GOT3 (cell line): ENCODE measurements at places on chromosomes 3 and 15.
A peak's percentile ranks its signal among the peaks of the same experiment; 100 is the strongest.

DNA sequence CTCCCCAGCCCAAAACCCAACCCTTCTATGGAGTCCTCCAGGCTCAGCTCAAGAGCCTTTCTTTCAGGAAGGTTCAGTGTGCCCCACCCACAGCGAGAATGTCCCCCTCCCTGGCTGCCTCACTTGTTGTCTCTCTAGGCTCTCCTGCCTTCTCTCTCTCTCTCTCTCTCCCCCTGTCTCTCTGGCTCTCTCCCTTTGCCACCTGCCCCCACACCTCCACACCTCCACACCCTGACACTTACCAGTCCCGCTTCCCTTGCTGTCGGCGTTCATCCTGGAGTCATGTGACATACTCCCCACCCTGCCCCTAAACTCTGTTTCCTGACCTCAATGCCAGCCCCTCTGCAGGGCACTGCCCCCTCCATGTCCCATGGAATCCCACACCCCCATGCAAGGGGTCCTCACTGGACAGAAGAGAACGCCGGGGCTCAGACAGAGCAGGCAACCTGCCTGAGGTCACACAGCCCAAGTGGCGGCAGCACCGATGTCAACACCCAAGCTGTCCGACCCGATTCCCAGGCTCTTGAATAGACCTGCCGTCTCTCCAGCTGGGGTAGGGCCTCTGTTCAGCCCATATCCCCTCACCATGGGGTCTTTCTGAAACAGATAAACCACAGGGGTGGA, 28.5 kb upstream of the SLC6A6 start:
- no peak for DNase-seq

- DNase-seq = no peak
These were observed 35.6 kb upstream of the FLNB start for GRCh38 chr3:57972531-57973111.

DNA sequence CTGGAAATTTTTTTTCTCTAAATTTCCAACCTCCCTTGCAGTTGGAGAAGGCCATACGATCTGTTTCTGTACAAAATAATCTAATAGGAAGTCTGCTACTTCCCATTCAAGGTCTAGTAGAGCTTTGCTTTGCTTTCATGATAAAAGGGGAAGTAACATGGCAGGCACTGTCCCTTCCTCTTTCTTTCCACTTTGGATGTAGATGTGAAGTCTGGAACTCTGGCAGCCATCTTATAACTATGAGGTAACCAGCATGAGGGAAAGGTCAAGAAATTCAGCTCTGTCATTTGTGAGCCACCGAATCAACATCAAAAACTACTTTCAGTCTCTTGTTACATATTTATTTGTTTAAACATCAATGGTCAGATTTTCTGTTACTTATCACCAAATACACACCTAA, 156.3 kb downstream of the MTHFS start:
- no peak for DNase-seq

DNA sequence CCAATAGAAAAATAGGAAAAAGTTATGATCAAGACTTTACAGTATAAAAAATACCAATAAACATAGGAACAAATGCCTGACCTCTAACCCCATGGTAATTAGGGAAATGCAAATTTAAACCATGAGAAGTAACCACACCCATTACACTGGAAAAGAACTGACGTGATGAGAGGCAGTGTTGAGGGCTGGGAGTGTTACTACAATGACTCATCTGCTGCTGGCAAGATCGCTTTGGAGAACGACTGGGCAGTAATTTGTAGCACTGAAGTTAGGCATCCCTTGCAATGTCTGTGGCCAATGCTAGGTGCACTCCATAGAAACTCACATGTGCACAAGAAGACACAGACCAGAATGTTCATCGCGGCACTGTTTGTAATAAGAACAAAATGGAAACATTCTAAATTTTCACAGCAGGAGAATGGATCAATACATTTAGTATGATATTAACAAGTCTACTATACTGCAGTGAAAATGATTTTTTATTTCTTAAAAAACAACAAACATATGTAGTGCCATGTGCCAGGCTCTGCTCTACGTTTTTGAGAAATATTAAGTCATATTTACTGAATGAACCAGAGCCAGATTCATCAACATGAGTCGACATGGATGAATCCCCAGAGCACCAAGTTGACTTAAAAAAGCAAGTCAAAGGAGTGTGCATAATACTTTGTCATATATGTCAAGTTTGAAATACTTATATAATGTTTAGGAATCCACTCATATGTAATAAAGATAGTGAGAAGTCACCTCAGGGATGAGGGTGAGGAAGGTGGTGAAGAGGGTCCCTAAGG, 37.6 kb upstream of the EPHB3 start:
- DNase-seq = no peak

DNA sequence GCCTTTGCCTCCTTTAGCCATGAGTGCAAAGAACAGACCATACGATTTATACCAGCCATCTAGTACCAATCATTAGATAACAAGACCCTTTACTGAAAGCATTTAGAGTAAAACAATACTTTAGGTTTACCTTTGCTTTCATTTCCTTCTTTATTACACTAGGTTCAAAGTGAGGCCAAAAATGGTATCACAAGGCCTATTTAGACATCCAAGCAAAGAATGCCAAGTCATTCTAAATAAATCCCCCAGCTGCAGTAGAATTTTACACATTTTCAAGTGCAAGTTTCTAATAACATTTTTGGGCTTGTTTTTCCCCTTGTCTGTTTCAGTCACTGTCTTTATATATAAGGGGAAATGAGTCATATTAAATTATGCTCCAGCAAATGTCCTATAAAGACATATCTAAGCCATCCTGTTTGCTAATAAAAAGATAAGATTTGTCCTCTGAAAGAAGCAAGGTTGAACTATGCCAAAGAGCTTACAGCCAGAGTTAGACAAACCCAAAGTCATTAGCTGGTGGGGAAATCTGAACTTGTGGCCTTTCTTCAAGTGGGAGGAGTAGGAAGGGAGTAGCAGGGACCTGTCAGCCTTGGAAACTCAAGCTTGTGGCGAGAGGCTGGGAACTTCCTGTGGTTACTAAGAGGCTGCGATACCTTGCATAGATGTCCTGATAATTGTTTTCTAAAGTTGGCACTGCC, 232.7 kb downstream of the MECOM start:
- DNase-seq = no peak

DNA sequence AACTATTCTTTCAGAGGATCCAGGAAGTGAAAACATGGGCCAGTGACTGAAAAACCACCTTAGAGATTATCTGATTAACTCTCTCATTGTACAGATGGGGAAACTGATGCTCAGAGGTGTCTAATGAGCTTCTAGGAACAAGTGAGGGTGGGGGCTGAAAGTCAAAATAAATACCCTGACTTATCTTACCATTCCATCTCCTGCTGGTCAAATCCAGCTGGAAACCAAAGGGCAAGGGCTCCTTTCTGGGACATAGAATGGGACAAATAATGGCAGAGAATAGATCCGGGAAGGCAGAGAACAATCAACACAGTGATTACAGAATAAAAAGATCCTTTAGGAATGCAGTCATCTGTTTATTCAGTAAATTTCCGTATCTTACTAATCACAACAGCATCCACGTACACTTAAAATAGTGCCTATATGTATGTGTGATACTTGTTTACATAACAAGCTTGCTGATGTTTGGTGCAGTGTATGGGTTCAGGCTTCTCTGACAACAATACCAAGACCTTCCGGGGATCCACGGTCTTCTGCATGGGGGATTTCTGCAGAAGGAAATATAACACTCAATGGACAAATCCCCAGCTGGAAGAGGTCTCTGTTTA, 173.2 kb downstream of the THSD4 start:
- no peak for DNase-seq

GRCh38 chr15:91884606-91885005, 31.1 kb downstream of the SLCO3A1 start:
- no peak for DNase-seq

- no peak for DNase-seq
These were observed 336.9 kb downstream of the SLC9A9 start for GRCh38 chr3:143511174-143511879.

GRCh38 chr15:88191812-88192165, 64.8 kb downstream of the NTRK3 start:
- DNase-seq = no peak

DNA sequence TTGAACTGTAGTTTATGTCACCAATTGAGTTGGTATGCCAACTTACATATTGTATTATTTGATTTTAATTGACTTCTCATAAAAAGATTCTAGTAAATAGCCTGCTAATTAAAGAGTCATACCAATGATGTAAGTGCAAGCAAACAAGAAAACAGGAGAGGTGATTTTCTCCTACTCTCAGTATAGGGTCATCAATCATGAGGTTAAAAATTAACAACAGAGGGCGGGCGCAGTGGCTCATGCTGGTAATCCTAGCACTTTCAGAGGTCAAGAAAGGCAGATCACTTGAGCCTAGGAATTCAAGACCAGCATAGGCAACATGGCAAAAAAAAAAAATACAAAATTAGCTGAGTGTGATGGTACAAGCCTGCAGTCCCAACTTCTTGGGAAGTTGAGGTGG, 108.7 kb downstream of the MYO9A start:
- DNase-seq = no peak

DNA sequence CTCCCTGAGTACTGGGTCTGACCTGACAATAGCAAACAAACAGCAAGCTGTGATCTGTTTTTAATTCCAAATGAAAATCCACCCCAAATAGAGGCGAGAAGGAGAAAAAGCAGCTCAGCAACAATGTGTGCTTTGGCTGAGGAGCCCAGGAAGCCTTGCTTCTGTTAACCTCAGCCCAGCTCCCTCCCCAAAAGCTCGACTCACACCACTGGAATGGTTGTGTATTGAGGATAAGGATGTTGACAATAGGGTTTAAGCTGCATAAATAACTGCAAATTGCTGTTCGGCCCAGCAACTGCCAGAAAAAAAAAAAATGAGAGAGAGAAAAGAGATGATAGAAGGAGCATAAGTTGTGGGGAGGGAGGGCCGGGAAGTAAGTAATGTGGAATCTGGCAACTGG, 104.0 kb upstream of the TBC1D5 start:
- DNase-seq = no peak

DNA sequence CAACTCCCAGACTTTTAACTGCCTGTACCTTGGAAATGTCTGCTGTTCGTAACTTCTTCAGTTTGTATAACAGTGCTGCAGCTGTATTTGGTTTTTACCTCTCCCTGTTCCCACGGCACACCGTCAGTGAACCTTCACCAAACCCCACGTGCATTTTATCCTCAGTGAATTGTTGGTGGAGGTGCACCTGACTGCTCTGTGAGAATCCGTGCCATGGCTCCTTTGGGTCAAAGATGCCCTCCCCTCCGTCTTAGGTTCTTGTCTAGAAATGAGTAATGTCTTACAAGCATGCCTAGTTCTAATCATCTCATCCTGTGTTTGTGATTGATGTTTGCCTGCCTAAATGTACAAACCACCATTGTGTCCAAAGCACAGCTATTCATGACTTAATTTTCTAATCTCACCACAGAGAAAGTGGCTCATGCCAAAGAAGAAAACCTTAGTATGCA, 28.2 kb downstream of the TPM1 start:
- DNase-seq = no peak

- no peak for DNase-seq
These were observed 19.0 kb upstream of the IL1RAP start for GRCh38 chr3:190494907-190495306.

DNA sequence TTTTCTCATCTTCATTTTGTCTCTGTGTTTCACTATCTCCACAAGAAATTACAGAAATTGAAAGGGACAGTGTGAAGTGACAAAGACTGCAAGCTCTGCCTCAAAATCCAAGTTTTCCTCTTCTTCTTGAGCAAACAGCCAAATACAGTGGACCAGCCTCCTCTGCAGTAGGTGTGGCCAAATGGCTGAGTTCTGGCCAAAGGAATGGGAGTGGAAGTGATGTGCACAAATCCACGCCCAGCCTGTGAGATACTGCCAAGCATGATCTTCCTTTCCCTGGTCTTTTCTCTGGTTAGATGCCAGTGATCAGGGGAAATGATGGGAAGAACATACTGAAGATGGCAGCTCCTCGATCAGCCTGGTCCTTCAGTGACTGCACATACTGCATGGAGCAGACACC, 111.0 kb upstream of the CPNE4 start:
- no peak for DNase-seq

DNA sequence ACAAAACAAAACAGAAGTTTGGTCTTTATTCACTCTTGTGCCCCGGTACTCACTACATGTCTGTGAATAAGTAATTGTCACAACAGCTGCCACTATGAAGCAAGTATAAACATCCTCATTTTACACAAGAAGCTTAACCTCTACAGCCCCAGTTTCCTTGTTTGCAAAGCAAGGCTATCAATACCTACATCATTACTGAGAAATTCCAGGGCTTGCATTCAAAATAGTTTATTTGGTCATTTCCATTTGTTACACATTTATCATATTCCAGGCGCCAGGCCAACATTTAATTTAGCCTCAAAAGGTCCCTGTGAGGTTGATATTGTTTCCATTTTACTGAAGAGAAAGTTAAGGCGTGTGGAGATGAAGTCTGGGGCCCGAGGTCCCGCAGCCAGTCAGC, 161.4 kb upstream of the LRTM1 start:
- DNase-seq = no peak

GRCh38 chr3:177703788-177704187, 506.5 kb upstream of the TBL1XR1 start:
- DNase-seq = no peak

GRCh38 chr3:131356006-131356595, 25.5 kb upstream of the NUDT16 start:
- no peak for DNase-seq

- peak; percentile 30 for DNase-seq
These were observed 76.5 kb downstream of the HMG20A start for GRCh38 chr15:77497110-77497737.

DNA sequence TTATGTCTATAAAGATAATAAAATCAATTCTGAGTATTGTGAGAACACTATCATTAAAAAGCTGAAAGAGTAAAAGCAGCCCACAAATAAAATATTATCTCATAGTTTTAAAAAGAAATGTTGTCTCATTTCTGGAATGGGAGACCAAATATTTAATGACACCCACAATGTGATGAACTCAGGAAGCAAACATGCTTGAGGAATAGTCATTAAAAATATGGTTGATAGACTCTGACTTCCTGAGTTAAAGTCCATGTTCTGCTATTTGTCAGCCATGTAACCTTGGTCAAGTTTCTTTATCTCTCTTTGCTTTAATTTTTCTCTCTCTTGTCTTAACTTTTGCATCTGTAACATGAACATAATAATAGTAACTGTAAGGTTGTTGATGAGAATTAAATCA, 35.5 kb upstream of the CHMP2B start:
- no peak for DNase-seq

DNA sequence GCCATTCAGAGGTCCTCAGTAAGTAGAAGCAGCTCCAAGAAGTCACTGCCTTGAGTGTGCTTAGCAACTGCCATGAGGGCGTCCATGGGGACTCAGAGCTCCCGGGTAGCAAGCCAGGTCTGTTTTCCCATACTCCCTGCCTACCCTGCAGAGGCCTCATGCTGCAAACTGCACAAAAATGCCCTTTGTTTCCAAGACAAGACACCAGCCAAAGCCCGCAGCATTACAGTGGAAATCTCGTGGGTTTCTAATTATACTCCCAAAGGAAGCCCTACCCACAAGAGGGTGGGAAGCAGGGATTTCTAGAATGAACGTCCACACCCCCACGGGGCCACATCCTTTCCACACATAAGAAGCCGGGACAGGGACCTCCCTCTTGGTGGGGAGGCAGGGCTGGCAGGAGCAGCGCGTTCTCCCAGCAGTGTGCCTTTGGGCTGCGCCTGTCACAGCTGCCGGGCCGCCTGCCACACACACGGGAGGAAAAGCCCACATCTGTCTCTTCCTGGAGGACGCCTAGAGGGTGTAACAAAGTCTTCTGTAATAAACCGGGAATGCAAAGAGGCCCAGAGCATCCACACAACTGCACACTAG, 31.1 kb downstream of the FAM174B start:
- no peak for DNase-seq

GRCh38 chr3:195817578-195818135, 5.9 kb upstream of the MUC4 start:
- DNase-seq = no peak

GRCh38 chr15:100614336-100614735, 11.9 kb downstream of the ASB7 start:
- DNase-seq = no peak
